Stimulated activated CD4-positive, alpha-beta T cell treated with anti-CD3 and anti-CD28 coated beads, Interleukin-15, amount 100 ng/mL, for 1 hour (primary cell): ENCODE measurements at places on chromosomes 6 and 20.

- no peak for DNase-seq
Observed at GRCh38 chr6:170176136-170176897, 114.6 kb downstream of the DLL1 start.

DNA sequence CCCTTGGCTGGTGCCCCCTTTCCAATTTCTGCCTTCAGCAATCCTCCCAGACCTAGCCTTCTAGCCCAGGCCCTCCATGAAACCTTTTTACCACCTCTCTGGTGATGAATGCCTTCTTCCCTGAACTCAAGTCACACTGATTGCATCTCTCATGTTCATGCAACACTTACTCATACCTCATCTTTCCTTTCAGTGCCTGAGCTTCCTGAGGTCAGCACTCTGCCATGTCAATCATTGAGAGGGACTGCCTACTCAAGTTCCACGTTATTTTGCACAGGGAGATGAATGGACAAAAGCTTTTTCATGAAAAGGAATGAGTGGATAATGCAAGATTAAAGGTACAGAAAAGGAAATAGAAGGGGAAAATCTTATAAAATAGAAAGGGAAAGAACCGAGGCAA, 60.1 kb upstream of the PLEKHG1 start:
- DNase-seq: no peak

GRCh38 chr6:114267897-114268296, 74.9 kb downstream of the HS3ST5 start:
- no peak for DNase-seq

DNA sequence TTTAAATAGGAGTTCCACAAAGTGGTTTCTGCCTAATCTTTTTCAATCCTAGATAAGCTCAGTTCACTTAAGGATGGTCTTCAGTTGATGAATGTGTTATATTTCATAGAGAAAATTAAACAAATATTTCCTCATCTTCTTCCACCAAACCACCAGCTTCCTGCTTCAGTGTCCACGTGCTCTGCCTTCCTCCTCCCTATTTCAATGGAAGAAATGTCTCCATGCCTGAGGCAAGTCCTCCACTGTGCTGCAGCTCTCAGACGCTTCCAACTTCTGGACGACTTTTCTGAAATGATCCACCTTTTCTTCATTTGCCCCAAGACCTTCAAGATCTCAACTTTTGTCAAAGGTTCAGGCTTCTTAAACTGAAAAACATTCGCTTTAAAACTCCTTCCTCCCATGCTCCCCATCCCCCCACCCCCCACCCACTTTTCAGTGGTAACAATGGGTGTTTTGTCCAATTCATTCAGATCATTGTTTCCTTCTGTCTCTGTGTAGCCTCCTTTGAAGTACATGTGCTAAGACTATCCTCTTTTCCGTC, 25.3 kb upstream of the FABP7 start:
- no peak for DNase-seq

DNA sequence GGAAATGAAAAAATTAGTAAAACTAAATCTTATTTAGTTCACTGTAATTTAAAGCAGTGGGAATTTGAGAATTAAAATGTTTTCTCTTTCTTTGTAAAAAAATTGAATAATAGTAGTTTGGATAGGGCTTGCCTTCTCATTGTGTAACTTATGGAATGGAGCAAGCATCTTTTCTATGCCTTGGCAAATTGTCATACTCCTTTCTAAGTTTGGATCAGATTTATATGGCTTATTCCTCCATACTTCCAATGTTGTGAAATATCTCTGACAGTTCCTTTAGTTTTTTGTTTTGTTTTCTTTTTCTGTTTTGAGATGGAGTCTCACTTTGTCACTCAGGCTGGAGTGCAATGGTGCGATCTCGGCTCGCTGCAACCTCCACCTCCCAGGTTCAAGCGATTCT, 176.4 kb downstream of the SAMD5 start:
- DNase-seq: no peak

DNA sequence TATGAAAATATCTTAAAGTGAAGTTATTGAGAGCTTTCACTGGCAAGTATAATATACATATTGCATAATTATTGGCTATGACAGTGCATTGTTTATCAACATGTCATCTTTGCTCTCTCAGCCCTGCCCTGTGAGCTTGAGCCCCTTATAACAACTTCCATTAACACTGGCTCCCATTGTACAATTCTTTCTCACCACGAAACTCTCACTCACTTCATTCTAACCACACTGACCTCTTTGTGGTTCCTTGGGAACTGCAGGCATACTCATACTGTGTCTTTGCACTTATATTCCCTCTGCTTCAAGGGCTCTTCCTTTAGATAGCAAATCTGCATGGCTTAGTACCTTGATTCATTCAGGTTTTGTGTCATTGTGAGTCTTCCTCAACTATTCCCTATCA, 411.8 kb downstream of the CDKAL1 start:
- no peak for DNase-seq

- DNase-seq: no peak
Observed at GRCh38 chr6:106883808-106884262, 90.7 kb downstream of the CD24 start.

- DNase-seq: no peak
Observed at GRCh38 chr6:169858935-169859351, 107.5 kb downstream of the ERMARD start.

- no peak for DNase-seq
Observed at GRCh38 chr20:7714549-7714948, 225.7 kb downstream of the HAO1 start.

DNA sequence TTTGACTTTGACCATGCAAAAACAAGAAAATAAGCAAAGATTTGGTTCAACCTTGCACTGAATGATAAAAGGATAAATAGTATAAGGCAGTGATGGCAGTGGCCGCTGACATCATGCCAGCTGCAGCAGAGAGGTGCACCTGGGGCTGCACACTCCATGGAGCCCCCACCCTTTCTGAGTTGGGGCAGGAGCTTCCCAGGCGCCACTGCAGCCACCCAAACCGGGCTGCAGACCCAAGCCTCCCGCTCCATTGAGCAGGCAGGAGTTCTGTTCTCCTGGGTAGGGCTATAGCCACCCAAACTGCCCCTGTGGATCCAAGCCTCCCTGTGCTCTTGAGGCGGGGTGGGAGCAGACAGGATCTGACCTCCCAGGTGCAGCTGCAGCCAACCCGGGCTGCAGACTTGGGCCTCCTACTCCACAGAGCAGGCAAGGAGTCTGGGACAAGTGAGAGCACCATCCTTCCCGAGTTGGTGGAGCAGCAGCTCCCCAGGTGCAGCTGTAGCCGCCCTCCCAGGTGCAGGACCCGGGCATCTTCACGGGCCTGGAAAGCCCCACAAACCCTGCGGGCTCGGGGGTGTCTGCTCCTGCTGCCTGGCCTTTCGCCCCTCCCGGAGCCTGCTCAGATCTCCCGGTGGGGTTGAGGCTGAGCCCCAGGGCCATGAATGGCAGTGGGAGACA, 537.9 kb downstream of the TENT5A start:
- no peak for DNase-seq
